CD4-positive, alpha-beta T cell treated with Interleukin-6 at 100 ng/mL for 8 hours (primary cell): ENCODE measurements at places on chromosomes 6 and 20.

GRCh38 chr6:24402697-24403500 is at the start of gene MRS2:
Gene MRS2 (plus strand): TSS chr6:24402936. CDS start chr6:24403047, 111 bp downstream.
- peak; percentile 85 for DNase-seq

GRCh38 chr6:132843316-132844035 is 29.1 kb downstream of the RPS12 start:
- DNase-seq, result no peak

DNA sequence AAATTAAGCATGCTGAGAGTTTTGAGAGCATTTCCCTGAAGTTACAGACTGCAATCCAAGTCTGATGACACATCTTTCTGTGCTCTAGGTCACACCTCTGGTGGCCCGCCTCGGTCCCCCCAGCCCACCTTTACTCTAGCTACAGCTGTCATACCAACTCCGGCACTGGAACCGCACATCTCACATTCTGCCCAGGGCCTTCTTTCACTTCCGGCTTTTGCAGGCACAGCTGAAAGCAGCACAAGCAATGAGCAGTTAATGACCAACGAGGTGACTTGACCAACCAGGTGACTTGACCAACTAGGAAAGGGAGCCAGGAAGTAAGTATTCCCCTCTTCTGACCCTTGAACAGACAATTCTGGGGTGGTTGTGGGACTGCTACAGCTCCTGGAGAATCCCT is 88.6 kb upstream of the MOCS1 start:
- DNase-seq, result no peak

DNA sequence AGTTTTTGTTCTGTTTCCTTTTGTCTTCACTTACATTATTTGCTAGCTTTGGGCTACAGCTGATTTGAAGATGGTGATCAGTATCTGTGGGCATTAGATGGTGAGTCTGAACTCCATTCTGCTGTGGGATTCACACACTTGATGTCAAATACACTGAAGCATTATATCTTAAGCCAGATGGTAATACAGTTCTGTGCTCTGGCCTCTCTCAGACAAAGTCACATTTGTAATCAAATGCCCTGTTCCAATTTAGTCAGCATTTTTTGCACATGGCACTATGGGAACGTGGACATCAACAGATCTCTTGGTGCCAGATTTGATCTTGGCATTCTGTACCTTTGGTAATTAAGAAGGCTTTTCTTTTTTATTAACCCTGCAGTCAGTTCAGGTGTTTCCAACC is 56.0 kb downstream of the SASH1 start:
- DNase-seq, result no peak

DNA sequence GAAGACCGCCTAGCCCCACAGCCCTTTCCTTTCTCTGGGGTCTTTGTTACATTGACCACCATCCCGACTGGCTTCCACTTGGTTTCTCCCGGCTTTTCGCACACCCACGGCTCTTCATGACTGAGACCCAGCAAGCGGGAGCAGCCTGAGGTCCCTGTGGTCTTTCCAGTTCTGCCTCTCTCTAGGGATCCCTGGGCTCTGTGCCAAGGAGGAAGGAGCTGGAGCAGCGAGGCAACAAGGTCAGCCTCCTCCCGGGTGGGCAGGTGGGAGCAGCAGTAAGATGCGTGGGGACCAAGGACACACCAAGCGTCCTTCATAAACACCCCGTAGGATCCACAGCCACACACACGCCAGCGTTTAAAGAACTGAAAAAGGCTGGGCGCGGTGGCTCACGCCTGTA is 29.6 kb upstream of the MRGBP start:
- DNase-seq, result no peak

- DNase-seq, result no peak
Measured at GRCh38 chr6:146315381-146316174, 228.1 kb upstream of the RAB32 start.

- DNase-seq, result no peak
Measured at GRCh38 chr20:17541996-17542395, 10.8 kb upstream of the BFSP1 start.

DNA sequence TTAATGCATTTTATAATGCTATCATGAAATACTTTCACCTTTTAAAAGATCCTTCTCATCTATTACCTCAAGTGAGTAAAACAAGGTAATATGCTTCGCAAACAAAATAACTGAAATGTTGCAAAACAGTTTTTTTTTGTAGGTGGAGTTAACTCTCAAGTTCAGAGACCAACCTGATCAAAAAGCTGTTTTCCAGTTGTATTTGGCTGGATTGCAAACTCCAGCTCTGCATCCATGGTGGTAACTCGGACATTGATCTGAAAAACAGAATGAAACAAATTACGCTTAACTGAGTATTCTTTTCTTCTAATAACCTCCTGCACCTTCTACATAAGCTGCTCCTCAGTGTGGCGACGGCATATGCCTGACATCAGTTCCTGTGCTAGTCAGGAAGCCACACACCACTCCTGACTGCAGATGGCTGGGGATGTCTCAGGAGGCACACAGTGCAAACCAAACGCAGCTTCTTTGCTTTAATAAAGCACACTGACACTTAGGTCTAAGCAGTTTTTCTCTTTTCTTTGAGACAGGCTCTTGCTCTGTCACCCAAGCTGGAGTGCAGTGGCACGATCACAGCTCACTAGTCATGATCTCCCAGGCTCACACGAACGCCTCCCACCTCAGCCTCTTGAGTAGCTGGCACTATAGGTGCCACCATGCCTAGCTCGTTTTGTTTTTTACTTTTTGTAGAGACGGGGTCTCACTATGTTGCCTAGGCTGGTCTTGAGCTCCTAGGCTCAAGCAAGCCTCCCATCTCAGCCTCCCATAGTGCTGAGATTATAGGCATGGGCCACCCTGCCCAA is 29.9 kb downstream of the EZR start:
- DNase-seq, result peak; percentile 71

- no peak for DNase-seq
Measured at GRCh38 chr6:16681260-16681873, 79.9 kb downstream of the ATXN1 start.

DNA sequence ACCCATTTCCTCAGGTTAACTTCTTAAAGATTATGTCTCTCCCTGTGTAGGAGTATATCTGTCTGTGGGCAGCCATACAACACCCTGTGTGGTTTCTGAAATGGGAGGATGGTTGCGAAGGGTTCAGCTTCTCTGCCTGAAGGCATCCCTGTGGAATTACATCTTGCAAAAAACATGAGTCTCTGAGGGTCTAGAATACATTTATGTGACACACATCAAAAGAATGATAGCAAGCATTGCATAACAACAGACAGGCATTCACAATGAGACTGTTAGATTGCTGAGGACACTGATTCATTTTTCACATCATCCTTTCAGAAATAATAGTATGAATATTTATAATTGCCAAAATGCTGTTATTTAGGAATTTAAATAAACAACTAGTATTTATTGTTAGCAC is 670.9 kb downstream of the HTR1B start:
- DNase-seq, result no peak

GRCh38 chr20:32829311-32830005 is 9.7 kb downstream of the MAPRE1 start:
- no peak for DNase-seq

DNA sequence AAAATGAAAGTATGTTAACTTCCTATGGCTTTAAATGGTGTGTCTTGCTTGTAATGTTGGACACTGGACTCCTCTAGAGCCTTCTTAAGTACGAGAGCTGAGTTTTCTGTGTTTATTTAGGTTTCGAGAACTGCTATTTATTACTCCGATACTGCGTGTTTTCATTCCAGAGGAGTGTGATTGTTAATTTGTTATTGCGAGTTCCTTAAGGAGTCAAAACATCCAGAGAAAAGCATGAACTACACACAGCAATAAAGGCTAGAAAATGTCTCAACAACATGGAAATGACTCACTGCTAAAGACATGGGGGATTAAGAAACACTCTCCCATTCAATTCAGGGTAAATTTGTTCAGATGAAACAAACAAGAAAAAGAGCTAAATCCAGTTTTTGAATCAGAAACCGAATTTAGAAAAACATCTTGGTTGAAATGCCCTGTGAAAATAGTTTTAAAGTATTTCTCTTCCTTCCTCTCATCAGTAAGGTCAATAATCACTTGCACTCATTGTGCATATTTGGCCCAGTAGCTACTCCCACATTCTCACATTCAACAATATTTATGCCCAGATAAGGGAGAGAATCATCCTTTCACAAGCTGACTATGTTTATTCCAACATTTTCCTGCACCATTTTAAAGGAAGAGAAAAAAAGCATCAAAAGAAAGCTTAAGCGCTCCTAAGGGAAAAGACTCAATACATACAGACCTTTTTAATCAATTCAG is 36.0 kb downstream of the ATXN1 start:
- no peak for DNase-seq

DNA sequence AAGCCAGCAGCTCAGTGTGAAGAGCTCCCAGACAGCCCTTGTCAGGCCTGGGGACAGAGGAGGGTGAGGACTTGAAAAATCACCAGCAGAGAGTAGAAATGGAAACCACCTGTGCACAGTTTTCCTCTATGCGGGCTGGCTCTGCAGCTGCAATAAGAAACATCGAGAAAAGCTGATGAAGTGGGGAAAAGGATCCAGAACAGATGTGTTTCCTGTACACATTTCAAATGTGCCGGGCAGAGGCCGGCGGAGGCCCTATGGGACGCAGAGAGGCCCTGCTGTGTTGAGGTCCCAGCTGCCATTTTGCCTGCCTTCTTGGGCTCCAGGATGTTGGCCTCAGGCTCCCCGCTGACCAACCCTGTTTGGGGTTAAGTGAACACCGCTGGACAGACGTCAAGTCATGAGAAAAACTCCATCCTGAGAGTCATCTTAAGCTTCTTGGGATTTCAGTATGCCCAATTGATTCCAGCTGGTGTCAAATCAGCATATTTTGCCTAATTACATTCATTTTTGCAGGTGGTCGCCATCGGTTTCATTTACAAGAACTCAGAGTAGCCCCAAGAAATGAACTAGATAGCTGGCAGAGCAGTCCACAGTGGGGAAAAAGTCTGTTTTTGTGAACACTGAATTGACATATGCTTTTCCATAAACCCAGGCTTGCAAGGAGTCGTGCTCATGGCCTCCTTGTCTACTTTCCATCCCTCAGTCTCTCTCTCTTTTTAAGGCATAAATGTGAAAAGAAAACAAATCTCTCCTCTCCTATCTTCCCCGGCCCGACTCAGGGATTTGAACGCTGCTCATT is 150.4 kb upstream of the PHACTR3 start:
- DNase-seq, result no peak

GRCh38 chr20:830011-830521 is 3.4 kb upstream of the FAM110A start:
- DNase-seq, result no peak
